ENCODE measurements at places on chromosomes 11 and 22. TPM values are rescaled to one million over a fixed set of nuclear protein-coding genes. Genes with fewer than 3 reads are reported as not detected.

The CYP2D6 gene
- total RNA-seq: 236 TPM

The HMGXB4 gene
- 9.9 TPM for total RNA-seq

The RTN4R gene
- total RNA-seq: 0.33 TPM

The HTR3B gene
- not detected for total RNA-seq

The OR6T1 gene
- total RNA-seq: not detected

The NAT10 gene
- 13.5 TPM for total RNA-seq

The KCNQ1 gene
- total RNA-seq: 2.2 TPM

The EHF gene
- 1.1 TPM for total RNA-seq

The DTX4 gene
- total RNA-seq: 10.6 TPM

The FOLR3 gene
- 2.1 TPM for total RNA-seq

The TRIM49 gene
- not detected for total RNA-seq

The GNAZ gene
- 0.33 TPM for total RNA-seq

The C11orf21 gene
- total RNA-seq: 16.2 TPM

The ADM2 gene
- total RNA-seq: 1.8 TPM

The C11orf97 gene
- not detected for total RNA-seq

The CACNA1I gene
- total RNA-seq: 0.14 TPM

The SLC22A9 gene
- total RNA-seq: 138 TPM

The SERPING1 gene
- 235 TPM for total RNA-seq

The KRTAP5-9 gene
- total RNA-seq: not detected

The SAA1 gene
- total RNA-seq: 17,739 TPM

The ANO3 gene
- total RNA-seq: 2.0 TPM

The DNAJB7 gene
- total RNA-seq: not detected

The IGLL5 gene
- total RNA-seq: 1.3 TPM

The OR10A2 gene
- total RNA-seq: not detected

The BRSK2 gene
- total RNA-seq: 0.05 TPM

The CPT1B gene
- total RNA-seq: 13.6 TPM

The ARSA gene
- 11.4 TPM for total RNA-seq

The RFPL3 gene
- not detected for total RNA-seq

The PLAAT3 gene
- total RNA-seq: 18.9 TPM

The NEFH gene
- total RNA-seq: 0.17 TPM

The SYT13 gene
- 0.05 TPM for total RNA-seq

The TOM1 gene
- 53.0 TPM for total RNA-seq

The KDM4D gene
- total RNA-seq: 0.23 TPM

The OR4A16 gene
- not detected for total RNA-seq

The SULT4A1 gene
- 0.37 TPM for total RNA-seq

The TRIM48 gene
- total RNA-seq: not detected

The SLC25A18 gene
- 18.8 TPM for total RNA-seq

The TESMIN gene
- 2.5 TPM for total RNA-seq

The APOA4 gene
- total RNA-seq: 171 TPM

The CATSPERZ gene
- 0.42 TPM for total RNA-seq

The CDHR5 gene
- 79.7 TPM for total RNA-seq

The APOL1 gene
- total RNA-seq: 7.7 TPM

The FAM180B gene
- not detected for total RNA-seq

All from liver (tissue), 10 donors.